ENCODE measurements at places on chromosomes 7 and 10.

DNA sequence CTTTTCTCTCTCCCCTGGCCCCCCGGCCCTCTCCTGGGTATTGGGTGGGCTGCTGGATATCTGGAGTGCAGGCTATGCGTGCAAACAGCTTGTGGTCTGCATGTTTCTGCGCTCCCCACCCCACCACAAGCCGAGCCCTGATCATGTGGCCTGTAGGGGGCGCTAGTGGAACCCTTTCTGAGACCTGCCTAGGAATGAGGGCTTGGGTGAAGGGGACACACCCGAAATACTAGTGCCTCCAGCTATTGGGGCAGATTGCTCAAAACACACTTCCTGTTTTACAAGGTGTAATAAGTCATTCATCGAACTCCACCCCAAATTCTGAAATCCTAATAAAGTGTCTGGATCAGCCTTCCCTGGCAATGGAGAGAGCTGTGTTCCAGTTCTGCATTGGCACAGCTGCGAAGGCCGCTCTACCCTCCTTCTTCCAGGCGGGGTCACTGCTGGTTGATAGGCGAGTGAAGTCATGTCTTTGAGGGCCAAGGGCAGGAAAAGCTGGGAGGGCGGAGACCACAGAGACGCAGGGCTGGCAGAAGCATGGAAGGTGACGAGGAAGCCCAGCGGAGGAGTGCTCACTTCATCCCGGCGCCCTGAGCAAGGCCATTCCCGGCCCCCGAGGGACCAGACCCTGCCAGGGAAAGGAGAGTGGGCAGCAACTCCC is 19.8 kb upstream of the PRRT4 start:
- no peak for DNase-seq

GRCh38 chr10:80699602-80700039 is 161.9 kb downstream of the SH2D4B start:
- DNase-seq = peak; percentile 30

GRCh38 chr7:14717816-14718215 is 184.7 kb downstream of the DGKB start:
- DNase-seq = peak; percentile 28

DNA sequence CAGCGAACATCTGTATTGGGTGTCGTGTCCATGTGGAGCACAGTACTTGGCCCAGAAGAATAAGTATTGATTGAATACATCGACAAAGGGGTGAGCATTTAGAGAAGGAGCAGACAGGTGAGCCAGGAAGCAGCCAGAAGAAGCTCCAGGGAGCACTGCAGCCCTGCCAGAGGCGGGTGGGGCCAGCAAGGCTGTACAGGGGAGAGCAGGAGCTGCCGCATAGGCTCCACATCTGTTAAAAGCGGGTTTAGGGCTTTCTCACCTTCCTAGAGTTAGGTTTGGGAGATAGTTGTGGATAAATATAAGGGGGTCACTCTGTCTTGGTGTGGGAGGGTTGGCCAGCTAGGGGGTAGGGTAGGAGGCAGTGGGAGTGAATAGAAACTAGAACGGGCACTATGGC is 1.3 kb upstream of the CPA1 start:
- no peak for DNase-seq

DNA sequence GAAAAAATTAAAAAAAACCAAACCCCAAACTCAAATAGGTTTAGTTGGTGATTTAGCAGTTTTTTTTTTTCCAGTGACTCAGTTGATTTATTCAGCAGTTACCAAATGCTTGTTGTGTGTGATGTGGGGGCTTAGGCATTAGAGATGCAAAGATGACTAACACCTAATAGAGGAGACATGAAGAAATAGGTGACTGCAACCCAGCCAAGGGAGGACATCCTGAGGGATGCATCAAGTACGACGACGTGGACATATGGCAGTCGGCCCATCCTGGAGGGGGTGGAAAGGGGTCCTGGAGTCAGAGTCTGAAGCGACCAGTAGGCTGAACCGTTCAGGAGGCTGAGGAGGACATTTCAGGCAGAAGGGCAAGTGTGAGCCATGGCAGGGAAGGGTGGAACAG is 35.5 kb downstream of the LRMDA start:
- no peak for DNase-seq

GRCh38 chr7:23930312-23930711 is 220.3 kb downstream of the STK31 start:
- no peak for DNase-seq

GRCh38 chr7:37181550-37181932 is 267.1 kb downstream of the ELMO1 start:
- no peak for DNase-seq

DNA sequence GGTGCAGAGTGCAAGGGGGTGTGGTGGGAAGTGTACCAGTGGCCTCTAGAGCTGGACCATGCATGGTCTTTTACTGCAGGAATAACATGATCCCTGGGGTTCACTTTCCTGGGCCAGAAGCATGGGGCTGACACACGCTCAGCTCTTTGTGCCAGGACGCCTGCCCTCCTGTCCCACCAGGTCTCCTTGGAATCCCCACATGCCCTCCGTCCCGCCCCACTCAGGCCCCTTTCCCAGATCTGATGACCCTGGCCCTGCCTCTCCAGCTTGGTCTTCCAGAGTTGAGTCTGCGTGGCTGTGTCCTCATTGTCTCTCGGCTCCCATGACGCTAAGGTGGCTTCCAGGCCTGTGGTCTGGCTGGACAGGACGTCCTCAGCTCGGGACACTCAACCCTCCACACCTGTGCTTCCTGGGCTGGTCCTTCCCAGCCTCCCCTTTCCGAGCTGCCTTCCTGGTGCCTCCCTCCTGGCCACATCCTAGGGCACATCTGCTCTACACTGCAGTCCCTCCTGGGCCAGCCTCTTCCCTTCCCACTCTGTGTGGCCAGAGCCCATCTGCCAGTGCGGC is 249.5 kb upstream of the SHH start:
- DNase-seq = no peak

DNA sequence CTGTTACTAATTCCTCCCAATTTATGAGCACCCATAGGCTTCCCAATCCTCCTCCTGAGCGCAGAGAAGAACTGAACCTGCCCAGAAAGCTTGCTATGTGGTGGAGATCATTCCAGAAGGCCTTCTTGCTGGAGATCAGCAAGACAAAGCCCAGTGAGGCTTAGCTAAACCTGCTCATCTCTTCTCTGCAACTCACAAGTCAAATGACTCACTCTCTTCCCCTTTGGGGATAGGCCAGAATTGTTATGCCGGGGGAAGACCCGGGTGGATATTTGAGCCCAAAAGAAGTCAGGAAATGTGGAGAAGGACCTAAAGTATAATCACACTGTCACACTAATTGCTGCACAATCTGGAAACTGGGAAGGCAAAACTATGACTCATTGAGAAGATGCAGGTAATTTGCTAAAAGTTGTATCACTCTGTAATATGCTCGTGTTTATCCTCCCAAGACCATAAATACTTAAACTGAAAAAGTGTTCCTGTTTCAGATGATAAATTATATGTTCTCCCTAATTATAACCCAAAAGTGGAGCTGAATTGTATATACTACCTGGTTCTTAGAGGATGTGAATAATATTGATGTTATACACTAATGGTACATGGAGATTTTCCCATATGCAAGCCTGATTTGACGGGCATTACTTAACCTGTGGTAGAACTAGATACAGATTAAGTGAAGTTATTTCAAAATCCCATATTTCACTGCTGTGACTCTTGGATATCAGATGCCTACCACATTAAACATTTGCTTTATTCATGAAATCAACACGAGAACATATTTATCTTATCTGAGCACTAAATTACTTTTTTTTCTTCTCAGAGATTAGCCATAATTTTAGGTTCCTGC is 6.4 kb downstream of the NEBL start:
- DNase-seq = no peak

GRCh38 chr10:34254596-34254995 is 560.5 kb downstream of the PARD3 start:
- peak; percentile 48 for DNase-seq

GRCh38 chr7:25234336-25234735 is 6.0 kb upstream of the NPVF start:
- DNase-seq = no peak

- no peak for DNase-seq
These were observed 82.6 kb downstream of the PRKG1 start for GRCh38 chr10:51156926-51157325.

GRCh38 chr7:49631071-49631815 is 142.2 kb upstream of the VWC2 start:
- no peak for DNase-seq

GRCh38 chr7:28024786-28025334 is 155.7 kb downstream of the JAZF1 start:
- DNase-seq = no peak

GRCh38 chr10:45408421-45409319 is 34.7 kb downstream of the ALOX5 start:
- DNase-seq = no peak

DNA sequence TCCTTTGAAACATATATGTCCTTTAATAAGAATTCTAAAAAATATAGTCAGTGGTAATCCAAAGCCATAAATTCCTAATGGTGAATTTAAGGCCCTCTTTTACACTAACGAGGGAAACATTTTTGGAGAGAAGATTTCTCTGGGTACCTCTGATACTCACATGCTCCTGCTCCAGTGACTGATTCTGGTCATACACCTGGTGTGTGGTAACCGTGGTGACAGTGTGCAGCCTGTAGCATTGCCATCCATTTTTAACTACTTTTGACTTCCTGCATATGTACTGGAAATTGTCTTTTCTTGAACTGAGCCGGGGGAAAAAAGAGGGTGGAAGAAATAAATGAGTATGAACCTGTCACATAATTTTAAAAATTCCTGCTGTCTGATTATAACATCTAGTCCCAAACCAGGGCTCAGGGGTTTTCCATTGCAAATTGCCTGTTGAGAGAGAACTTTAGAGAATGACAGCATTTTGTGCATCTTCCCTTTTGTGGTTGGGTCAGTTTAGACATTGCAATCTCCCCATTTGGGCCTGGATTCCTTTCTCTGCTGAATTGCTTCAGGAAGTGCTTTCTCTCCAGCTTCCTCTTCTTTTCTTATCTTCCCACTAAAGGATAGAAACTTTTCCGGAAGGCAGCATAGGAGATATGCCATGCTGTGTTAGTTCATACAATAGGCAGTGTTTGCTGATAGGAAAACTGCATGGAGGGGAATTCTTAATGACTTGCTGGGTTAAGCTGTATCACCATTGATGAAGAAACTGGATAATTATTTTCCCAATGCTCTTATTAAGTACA is 125.5 kb downstream of the GRM3 start:
- DNase-seq = no peak

DNA sequence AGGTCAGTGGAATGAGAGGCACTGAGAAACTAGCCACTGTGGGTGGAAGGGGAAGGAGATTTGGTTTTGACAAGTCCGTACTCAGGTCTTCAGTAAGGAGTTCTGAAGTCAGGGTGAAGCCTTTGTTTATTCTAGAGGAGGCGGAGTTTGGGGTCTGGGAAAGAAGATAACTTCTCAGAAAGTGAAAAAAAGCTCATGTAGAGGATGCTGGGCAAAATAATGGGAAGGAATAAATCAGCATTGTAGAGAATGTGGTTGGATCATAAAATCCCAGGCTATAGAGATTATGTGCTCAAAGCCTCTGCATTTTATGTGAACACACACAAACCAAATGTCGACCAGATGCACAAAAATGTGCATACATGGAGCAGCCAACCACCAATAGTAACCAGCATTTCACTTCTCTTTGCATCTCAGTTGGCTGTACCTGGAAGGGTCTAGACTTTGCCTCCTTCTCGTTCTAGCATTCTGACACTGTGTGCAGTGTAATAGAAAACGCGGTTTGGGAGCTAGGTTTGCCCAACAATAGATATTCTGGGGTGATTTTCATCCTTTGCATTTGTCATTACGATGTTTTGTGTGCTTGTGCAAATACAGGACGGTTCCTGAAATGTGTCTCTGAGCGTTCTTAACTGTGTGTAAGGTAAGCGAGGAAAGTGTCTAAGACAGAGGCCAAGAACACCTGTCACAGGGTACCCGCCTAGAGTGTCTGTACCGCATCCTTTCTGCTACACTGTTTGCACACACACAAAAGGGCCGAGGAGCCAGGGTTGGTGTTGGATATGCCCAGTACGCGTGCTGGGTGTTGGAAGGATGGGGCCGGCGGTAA is 603 bp upstream of the HECW1 start:
- no peak for DNase-seq

GRCh38 chr7:148110097-148110868 is 480.3 kb upstream of the C7orf33 start:
- no peak for DNase-seq

DNA sequence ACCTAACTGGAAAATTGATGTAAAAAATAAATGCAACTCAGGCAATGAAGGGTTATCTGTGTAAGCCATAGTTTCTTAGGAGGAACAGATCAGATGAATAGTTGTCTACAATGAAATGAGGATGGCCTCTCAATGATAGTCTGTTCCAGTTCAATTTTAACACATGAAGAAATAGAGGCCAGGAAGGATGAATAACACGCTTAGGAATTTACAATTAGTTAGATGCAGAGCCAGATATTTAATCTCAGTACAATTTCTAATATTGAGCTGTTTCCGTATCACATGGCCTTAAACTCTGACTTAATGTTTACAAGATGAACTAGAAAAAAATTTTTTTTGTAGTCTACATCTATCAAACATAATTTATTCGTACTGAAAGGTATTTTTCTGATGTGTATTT is 176.6 kb downstream of the GALNT11 start:
- DNase-seq = peak; percentile 8

GRCh38 chr10:35699848-35700486 is 57.9 kb upstream of the FZD8 start:
- no peak for DNase-seq

DNA sequence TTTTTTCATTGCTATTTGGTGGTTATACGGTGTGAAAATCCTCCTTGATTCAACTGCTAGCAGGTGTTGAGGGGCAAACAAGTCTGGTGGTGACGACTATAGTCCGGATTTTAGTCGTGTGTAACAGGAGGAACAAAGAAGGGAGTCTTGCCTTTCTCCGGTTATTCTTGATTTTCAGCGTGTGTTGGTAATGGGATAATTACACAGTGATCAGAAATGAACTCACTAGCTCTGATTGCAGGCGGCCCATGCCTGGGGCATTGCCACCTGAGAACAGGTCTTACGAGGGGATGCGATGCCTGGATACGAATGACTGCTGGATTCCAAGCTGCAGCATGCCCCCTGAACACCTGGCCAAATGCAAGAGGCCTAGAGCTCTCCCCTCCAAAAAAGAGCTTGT is 72.8 kb downstream of the CAMK1D start:
- no peak for DNase-seq

DNA sequence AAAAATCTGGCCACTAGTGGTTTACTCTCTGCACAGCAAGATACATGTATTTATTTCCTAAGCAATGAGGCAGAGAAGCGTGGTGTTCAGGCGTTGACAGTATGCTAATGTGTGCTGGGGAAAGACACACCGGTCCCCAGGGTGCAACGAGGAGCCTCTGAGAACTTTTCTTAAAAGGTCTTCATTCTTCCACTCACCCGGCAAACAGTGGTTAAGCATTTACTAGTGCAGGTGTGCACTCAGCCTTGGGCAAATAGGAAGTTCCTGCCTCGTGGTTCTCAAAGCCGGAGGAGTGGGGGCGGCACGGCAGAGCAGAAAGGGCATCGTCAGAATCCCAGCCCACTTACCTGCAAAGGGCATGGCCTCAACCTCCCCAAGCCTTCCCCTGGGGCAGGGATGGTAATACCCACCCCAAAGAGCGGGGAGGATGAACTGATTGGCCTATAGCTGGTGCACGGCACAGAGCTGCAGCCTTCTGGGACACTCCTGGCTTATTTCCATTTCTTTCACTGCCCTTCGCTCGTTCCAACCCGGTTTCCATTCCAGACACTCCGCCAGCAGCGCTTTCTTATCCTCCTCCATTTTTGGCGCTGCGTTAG is 184.3 kb upstream of the CTBP2 start:
- DNase-seq = no peak

GRCh38 chr10:48748573-48748972 is 63.9 kb downstream of the WDFY4 start:
- no peak for DNase-seq

Data from COLO829 (cell line).